ENCODE measurements at places on chromosomes 2 and 18. TPM values are rescaled to one million over a fixed set of nuclear protein-coding genes. Genes with fewer than 3 reads are reported as not detected.

The KLHL41 gene
- polyA plus RNA-seq, result 0.05 TPM

The SESTD1 gene
- polyA plus RNA-seq, result 12.8 TPM

The CSRNP3 gene
- polyA plus RNA-seq, result 0.05 TPM

GRCh38 chr2:177405029-177405692 is 12.6 kb downstream of the AGPS start:
- DNase-seq, result no peak

GRCh38 chr18:50410008-50410407 is 35.2 kb downstream of the SKA1 start:
- DNase-seq, result no peak
